Mononuclear cell (primary cell): ENCODE measurements at places on chromosomes 3 and 15. TPM values are rescaled to one million over a fixed set of nuclear protein-coding genes. Genes with fewer than 3 reads are reported as not detected.

CP gene
- total RNA-seq: 0.21 TPM

C2CD4A gene
- total RNA-seq: 0.21 TPM

AGBL1 gene
- under 0.01 TPM for total RNA-seq

TRIM59 gene
- 21.0 TPM for total RNA-seq

ASB14 gene
- total RNA-seq: 0.10 TPM

GOLGA8A gene
- total RNA-seq: 59.4 TPM

TMEM207 gene
- not detected for total RNA-seq

SKOR1 gene
- total RNA-seq: 1.9 TPM

GABRA5 gene
- total RNA-seq: 0.31 TPM

IMPG2 gene
- total RNA-seq: 0.84 TPM

CYP1A1 gene
- not detected for total RNA-seq

LEO1 gene
- 7.7 TPM for total RNA-seq

CEP63 gene
- total RNA-seq: 10.2 TPM

GPR149 gene
- not detected for total RNA-seq

NAALADL2 gene
- total RNA-seq: 1.3 TPM

LSAMP gene
- total RNA-seq: not detected

MAP1A gene
- total RNA-seq: 2.4 TPM

TM6SF1 gene
- 5.6 TPM for total RNA-seq

HAPLN3 gene
- 30.7 TPM for total RNA-seq

RAB5A gene
- 150 TPM for total RNA-seq

CTXND1 gene
- not detected for total RNA-seq

CHRM5 gene
- not detected for total RNA-seq

DUOXA2 gene
- total RNA-seq: not detected

HIGD2B gene
- total RNA-seq: 0.63 TPM

TOP2B gene
- 126 TPM for total RNA-seq

BRPF1 gene
- total RNA-seq: 40.9 TPM

LRRC15 gene
- 0.10 TPM for total RNA-seq

GPR27 gene
- total RNA-seq: 5.1 TPM

CSTA gene
- total RNA-seq: 90.5 TPM

USP50 gene
- total RNA-seq: 0.73 TPM

SH2D7 gene
- total RNA-seq: not detected

SLC28A2 gene
- total RNA-seq: not detected

ACSBG1 gene
- total RNA-seq: 0.52 TPM

XRN1 gene
- total RNA-seq: 164 TPM

SEMA5B gene
- not detected for total RNA-seq

DPPA2 gene
- not detected for total RNA-seq

CPLX3 gene
- total RNA-seq: not detected

GASK1A gene
- 0.10 TPM for total RNA-seq

P2RY13 gene
- 14.9 TPM for total RNA-seq

C3orf62 gene
- total RNA-seq: 5.0 TPM

OR5H1 gene
- not detected for total RNA-seq

PEX11A gene
- total RNA-seq: 0.42 TPM

GOLGA6B gene
- total RNA-seq: not detected

TLR9 gene
- 0.21 TPM for total RNA-seq

CIP2A gene
- 8.2 TPM for total RNA-seq

CPNE9 gene
- total RNA-seq: not detected

COL6A5 gene
- total RNA-seq: not detected

CNTN4 gene
- total RNA-seq: not detected

SLC9C1 gene
- 0.10 TPM for total RNA-seq

ACAN gene
- under 0.01 TPM for total RNA-seq

FAM3D gene
- total RNA-seq: not detected

CLDN11 gene
- total RNA-seq: 0.21 TPM

TIGIT gene
- total RNA-seq: 4.1 TPM

MAPK6 gene
- total RNA-seq: 88.9 TPM

PATL2 gene
- total RNA-seq: 19.2 TPM

C3orf49 gene
- total RNA-seq: not detected

SEC11A gene
- 117 TPM for total RNA-seq
